ENCODE measurements at places on chromosomes 7 and 10. TPM values are rescaled to one million over a fixed set of nuclear protein-coding genes. Genes with fewer than 3 reads are reported as not detected.

EBF3 gene
- 1.6 TPM for polyA plus RNA-seq

DNA sequence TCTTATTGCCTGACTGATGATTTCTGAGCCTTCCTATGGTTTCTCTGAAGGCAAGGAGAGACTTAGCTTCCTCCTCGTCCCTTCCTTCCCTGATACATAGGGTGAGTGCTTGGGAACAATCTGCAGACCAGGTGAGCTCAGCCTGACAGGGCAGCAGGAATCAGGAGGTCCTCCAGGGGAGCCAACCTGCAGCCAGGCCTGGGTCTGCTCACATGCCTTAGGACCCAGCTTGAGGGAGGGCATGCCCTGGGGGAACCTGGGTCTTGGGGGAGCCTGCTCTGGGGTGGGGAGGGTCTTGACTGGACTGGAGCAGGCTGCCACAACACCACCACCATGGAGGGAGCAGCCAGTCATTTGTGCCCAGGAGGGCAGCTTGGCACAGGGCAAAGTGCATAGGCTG, 57.7 kb downstream of the LRRC18 start:
- DNase-seq = no peak

- no peak for DNase-seq
These were observed 83.9 kb upstream of the UNC5B start for GRCh38 chr10:71128311-71128980.

GRCh38 chr7:14833707-14834106, 68.8 kb downstream of the DGKB start:
- DNase-seq = no peak

Data from right lung (tissue), 10 donors.